ENCODE measurements at places on chromosomes 2 and 18.

GRCh38 chr2:136247204-136247950 is 129.4 kb upstream of the CXCR4 start:
- no peak for DNase-seq

DNA sequence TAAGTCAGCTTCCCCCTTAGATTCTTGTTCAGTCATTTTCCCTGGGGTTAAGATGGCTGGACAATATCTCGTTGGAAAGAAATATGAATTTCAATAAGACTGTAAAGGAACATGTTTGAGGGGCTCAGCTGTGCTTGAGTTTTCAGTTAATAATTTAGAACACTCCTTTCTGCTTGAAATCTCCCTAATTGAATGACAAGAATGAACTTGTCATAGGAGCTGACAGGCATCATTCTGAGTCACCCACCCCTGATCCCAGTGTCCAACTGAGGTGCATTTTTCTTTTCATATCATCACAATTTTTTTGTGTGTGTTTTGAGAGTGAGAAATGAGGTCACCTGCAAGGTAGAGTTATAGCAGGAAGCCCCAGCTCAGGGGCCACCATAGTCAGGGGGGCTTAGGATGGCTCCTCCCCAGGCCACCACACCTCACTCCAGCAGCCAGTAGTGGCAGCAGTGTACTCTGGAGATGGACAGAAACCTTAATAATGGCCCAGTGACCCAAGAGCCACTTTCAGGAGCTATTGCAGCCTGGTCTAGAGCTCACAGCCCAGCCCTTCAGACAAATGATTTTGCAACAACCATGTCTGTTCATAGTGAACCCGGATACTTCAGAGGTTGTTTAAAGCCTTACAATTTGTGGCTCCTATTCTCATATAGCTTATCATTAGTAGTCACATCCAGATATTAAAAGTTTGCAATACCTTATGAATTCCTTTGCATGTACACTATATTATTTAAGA is 174.5 kb downstream of the MAIP1 start:
- DNase-seq = no peak

- DNase-seq = peak; percentile 42
Observed at GRCh38 chr2:191678437-191679100, 633 bp downstream of the NABP1 start.

- DNase-seq = no peak
Observed at GRCh38 chr2:143333168-143333791, 204.1 kb downstream of the ARHGAP15 start.

DNA sequence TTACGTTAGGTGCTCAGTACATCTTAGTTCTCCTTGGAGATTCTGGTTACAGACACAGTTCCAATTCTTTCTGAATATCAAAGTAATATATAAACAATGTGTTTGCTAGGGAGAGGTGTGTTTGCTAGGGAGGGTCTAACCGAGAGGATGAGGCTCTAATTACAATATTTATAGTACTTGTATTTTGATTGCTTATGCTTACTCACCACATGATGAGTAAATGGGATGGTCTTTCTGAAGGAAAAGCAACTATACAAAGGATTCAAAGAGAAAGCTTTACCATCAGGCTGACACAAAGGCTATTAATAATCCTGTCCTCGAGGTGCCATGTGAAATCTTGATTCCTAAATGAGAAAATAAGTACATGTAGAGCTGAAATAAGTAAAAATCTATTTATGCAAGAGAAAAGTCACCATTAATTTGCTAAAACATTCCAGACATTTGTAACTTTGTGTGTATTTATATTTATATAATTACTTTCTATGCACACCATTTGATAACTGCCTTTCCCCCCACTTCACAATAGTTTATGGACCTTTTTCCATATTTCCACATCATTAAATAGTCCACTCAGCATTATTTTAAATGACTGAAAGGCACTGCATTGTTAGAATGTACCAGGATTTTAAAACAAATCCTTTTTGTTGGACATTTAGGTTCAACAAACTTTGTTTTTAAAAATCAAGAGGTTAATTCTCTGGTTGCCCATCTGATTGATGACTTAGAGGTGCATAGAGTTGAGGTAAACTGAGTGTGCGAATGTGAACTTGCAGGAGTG is 94.5 kb upstream of the FN1 start:
- DNase-seq = no peak

DNA sequence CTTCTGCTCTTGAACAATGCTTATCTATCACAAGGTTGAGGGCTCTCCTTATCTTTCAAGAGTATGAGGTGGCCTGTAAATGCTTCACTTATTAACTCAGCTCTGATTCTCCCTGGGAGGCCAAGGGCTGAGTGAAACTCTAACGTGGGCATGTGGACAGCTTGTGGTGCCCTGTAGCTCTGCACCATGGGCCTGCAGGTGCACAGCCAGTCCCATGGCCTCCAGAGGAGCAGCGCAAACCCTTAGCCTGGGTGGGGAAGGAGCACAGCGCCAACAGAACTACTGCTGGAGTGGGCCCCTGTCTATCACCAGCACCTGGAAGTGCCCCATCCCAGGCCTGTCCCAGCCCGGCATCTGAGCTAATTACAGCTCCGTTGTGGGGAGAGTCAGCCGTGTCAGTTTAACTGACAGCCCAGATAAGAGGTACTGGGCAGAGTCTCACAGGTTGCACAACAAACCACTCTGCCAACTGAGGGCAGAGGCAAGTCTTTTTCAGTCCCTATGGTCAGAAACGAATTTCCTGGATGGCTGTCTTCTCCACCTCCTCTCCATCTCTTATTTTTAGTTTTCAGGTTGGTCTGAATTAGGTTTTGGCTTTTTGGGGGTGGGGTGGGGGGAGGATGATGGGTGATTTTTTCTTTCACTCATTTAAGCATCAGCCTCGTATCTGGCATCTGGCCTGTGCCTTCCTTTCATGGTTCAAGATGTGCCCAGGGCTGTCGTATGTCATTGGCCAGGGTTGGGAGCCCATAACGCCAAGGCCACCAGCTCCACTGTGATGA is 219.5 kb downstream of the BCL2 start:
- DNase-seq = no peak

DNA sequence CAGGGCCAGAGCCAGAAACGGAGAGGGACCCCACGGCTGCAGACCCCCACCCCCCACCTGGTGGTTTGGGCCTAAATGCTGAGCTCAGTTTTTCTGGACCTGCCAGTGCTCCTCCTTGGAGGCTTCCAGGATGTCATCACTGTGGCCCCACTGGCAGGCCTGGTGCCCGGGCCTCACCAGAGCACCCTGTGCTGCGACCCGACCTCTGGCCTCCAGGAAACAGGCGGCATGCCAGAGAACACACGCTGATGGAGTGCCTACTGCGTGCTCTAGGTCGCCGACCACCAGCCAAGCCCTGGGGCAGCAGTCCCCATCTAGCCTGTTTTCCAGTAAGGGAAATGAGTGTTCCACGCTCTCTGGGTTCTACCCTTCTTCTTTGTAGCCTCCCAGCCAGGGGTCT is 33.8 kb downstream of the HS6ST1 start:
- no peak for DNase-seq

DNA sequence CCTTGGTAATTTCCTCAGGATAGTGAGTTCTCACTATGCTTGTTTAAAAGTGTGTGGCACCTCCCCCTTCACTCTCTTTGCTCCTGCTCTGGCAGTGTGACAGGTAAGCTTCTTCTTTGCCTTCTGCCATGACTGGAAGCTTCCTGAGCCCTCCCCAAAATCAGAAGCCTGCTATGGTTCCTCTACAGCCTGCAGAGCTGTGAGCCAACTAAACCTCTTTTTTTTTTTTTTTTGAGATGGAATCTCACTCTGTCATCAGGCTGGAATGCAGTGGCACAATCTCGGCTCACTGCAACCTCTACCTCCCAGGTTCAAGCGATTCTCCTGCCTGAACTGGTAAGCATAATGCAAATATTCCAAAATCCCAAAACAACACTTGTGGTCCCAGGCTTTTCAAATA is 80.0 kb downstream of the SOWAHC start:
- DNase-seq = no peak

DNA sequence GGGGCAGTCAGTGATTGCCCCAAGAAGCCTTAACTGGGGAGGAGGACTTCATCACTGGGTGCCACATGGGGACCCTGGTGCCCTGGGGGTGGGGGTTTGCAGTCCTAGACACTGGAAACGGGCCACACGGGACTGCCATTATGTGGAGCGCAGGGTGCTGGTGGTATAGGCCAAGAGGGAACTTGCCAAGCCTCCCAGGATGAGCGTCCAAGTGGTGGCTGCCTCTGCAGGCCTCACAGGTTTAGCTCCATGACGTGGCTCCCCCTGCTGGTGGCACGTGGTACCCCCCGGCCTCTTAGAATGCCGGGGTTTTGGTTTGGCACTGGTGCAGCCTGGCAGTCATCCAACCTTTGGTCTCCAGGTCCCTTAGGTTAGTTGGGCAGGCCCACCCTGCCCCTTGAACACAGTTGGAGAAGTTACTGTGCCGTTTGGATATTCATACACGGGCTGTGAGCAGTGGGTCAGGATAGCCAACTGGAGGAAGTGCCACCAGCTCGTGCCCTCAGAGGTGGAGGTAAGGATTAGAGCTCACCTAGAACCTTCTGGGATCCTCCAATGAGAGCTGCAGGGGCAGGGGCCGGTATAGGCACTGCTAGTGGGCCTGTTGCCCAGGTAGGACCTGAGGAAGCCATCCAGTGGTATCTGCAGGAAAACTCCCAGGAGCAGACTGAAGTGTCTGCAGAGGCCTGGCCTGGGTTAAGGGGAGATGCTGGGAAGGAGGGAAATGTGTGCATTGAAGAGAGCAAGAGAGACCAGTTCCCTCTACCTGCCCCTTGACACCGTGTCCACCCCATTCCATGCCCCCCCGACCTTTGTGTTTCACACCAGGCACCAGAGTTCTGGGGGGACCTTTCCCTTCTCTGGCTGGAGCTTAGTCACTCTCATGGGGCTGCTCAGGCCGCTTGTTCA is 5.7 kb downstream of the PTMA start:
- DNase-seq = peak; percentile 92

DNA sequence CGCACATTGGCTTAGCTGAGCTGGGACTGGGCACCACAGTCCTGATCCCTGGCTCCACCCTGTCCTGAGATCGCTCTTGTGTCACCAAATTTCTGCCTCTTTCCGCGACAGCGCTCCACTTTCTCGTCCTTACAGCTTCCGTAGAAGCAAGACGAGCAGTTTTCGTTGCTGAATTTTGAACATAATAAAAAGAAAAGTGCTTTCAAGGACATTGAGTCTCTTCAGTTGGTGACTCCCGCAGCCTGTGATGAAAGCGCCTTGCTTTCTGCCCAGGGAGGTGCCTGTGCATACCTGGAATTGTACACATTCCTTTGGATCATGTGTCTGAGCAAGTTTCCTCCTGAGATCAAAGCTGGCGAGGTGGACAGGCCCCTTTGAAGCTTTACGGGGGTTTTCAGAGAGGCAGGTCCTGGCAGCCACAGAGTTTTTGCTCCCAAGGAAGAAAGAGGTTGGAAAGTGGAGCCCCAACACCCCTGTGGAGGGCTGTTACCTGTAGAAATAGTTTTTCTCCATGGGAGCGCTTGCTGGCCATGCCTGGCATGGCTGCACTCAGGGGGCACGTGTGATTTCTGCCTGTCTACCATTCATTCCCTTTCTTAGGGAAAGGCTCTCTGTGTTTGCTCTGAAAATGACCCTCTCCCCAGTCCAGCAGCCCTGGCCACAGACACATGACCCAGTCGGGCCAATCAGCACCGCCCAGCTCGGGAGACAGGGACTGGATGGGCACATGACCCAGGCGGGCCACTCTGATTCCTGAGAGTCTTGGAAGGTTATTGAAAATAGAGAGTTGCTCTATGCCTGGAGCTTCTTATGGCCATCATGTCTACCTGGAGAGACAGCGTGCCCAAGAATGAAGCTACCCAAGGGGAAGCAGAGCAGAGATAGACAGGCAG is 115.6 kb upstream of the OTOS start:
- DNase-seq = no peak

DNA sequence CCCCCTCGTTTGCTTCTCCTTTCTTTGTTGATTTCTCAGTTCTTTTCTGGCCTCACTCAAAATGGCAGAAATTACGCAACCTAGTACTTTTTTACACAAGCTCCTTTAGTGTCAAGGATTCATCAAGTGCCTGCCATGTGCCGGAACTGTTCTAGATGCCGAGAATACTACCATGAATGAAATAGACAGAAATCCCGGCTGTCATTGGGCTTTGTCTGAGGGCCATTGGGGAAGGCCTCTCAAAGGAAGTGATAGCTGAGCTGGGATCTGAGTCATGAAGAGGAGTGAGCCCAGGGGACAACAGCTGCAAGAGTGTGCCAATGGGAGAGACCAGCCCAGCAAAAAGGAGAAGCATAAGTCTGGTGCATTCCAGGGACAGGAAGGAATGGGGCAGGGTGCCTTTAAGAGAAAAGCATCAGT is 34.3 kb upstream of the PPP1CB start:
- DNase-seq = no peak

- DNase-seq = no peak
Observed at GRCh38 chr2:101190747-101191516, 39.8 kb upstream of the TBC1D8 start.

- DNase-seq = no peak
Observed at GRCh38 chr2:241194811-241195210, 6.3 kb downstream of the ANO7 start.

GRCh38 chr2:177783091-177783490 is 289.5 kb downstream of the PDE11A start:
- DNase-seq = no peak

GRCh38 chr2:231672617-231673347 is 35.5 kb upstream of the PTMA start:
- no peak for DNase-seq

GRCh38 chr2:127309468-127309867 is 15.5 kb upstream of the ERCC3 start:
- DNase-seq = no peak

DNA sequence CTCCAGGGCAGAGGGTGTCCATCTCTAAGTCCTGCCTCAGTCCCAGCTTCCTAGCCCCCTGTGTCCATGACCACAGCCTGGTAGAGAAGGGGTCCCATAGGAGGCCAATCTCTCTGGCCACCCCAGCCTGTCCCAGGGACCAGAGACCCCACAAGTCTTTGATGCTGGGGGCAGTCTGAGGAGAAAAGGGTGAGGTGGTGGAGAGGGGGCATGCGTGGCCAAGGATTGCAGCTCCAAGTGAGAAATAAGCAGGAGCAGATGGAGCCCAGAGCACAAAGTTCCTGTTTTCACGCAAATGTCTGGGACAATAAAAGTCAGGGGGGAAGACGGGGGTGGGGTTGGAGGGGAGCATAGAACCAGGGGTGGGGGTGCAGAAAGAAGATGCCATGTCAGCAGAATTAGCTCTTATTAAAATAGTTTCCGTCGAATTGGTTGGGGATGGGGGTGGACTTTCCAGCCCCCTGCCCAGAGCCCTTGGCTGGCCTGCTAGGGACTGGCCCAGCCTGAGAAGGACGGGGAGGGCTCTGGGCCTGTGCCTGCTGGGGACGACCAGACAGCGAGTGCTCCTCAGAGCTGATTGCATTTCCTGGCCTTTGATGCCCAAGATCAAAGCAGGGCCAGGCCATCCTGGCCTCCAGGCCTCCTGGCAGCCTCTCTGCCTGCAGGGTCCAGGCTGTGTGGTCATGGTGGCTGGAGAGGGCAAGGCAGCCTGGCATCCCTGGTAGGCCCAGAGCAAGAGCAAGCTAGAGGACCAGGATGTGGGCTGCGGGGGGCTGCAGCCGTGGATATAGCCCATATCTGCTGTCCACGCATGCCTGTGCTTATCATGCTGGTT is 337.1 kb downstream of the DYSF start:
- no peak for DNase-seq
